ENCODE measurements at places on chromosomes 2 and 18. TPM values are rescaled to one million over a fixed set of nuclear protein-coding genes. Genes with fewer than 3 reads are reported as not detected.

MC4R gene
- total RNA-seq = not detected

- peak; percentile 8 for DNase-seq
Measured at GRCh38 chr2:103159018-103159417, 397.2 kb downstream of the TMEM182 start.

- peak; percentile 18 for DNase-seq
Measured at GRCh38 chr18:46793565-46793964, 36.7 kb upstream of the ST8SIA5 start.

GRCh38 chr2:4381049-4381448 is 677.7 kb downstream of the DCDC2C start:
- no peak for DNase-seq

DNA sequence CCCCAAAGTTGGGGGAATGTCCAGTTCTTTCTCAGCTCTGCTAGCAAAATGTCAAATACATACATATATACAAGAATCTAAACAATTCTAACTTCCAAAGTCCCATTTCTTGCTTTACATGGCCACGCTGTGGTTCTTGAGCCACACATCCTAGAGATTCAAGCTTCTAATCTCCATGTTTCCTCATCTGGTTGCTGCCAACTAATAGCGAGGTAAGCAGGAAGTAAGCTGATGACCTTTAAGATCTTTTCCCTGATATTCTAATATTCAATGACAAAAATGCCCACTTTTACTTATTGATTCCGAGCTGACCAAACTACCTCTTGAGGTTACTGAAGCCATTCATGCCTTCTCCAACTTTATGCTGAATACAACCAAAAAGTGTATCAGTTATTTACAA is 3.3 kb downstream of the VPS54 start:
- DNase-seq = no peak

GRCh38 chr2:129178356-129178755 is 801.1 kb upstream of the RAB6C start:
- no peak for DNase-seq
